ENCODE measurements at places on chromosomes 4 and X. TPM values are rescaled to one million over a fixed set of nuclear protein-coding genes. Genes with fewer than 3 reads are reported as not detected.

DNA sequence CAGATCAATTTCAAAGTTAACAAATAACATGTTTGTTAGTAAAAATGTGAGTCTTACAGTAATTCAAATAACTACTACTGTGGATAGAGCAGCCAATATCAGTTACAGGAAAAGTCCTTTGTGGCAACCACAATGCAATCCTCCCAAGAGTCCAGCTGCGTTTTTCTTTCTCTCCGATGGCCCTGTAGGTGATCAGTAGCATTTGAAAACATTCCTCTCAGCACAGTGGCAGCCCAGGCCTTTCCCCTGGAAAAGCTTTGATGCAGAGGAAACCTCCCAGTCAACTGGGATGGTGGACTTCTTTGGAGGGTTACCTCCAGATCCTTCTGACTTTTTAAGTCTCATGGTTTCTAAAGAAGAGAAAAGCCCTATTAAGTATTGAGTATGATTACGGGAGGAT lies 18.0 kb upstream of the PDZD4 start:
- DNase-seq: no peak

DNA sequence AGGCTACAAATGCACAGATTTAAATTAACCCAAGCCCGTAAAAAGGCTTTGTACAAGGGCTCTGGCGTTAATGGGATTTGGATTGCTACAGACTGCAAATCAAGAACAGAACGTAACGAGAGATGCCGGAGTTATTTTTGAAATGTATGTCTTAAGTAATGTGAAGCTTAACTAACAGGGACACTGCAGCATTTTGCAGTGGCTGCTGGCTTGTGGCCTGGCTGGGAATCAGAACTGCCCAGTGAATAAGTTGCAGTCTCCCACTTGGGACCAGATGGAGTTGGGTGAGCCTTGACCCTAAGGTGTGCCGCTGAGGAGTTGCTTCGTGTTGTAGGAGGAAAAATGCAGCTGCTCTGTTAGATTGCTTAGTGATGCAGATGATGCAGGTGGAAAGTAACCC lies 318.4 kb downstream of the DHX15 start:
- DNase-seq: no peak

GRCh38 chr4:43547561-43547960 lies 655.0 kb downstream of the GRXCR1 start:
- no peak for DNase-seq

- DNase-seq: no peak
These were observed 33.3 kb upstream of the GALNT7 start for GRCh38 chr4:173135241-173135847.

DNA sequence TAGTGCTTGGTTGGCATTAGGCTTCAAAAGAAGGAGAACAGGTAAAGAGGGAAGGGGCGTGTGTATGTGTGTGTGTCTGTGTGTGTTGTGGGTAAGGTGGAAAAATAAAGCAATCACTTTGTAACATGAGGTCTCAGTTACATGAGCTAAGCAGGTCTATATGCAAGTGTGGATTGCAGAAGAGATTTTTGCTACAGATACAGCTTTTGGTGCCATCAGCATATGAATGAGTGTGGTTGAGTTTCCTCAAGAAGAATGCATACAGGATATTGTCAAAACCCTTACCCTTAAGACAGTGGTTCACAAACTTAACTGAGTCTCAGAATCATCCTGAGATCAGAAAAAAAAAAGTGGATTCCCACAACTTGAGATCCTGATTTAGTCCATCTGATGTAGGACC lies 220.5 kb upstream of the HTR2C start:
- DNase-seq: no peak

The TLL1 gene
- total RNA-seq: 12.0 TPM

The IL21 gene
- not detected for total RNA-seq

The CT55 gene
- not detected for total RNA-seq

DNA sequence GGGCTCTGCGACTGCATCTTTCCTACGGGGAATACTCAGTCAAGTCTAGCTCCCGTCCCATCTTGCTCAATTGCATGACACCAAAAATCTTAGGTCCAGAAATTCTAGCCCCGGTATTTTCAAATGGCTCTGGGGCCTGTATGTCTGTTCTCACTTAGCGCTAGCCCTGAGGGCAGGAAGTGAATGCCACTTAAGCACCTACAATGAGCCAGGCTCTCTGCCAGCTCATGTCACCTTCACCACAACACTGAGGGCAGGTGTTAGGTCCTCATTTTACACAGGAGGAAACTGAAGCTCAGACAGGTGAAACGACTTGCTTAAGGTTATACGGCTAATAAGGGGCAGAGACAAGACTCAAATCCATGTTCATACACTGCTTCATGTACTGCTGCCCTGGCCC lies 282.8 kb downstream of the PPP1R2C start:
- no peak for DNase-seq

- no peak for DNase-seq
These were observed 205.4 kb downstream of the SHROOM3 start for GRCh38 chr4:76640353-76640910.

DNA sequence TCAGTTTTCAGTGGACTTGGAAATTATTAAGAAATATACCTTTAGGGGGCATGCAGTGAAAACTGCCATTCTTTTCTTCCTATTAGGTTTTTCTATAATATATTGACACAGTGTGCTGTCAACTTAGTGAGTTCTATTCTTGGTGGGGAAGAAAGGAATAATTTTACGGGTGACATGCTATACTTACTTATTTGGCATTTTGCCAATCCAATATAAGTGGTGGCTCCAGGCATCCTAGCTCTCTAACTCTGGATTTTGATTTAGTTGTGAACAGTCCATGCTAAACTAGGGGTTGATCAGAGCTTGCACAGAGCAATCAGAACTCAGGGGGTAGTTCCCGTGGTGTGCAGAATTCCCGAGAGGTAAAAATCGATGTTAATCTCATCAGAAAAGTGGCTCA lies 277.7 kb upstream of the FTHL17 start:
- DNase-seq: no peak

GRCh38 chr4:187166886-187167512 lies 443.3 kb upstream of the FAT1 start:
- DNase-seq: no peak

The CXCL11 gene
- not detected for total RNA-seq

The CFAP47 gene
- 0.59 TPM for total RNA-seq

The CT45A10 gene
- not detected for total RNA-seq

DNA sequence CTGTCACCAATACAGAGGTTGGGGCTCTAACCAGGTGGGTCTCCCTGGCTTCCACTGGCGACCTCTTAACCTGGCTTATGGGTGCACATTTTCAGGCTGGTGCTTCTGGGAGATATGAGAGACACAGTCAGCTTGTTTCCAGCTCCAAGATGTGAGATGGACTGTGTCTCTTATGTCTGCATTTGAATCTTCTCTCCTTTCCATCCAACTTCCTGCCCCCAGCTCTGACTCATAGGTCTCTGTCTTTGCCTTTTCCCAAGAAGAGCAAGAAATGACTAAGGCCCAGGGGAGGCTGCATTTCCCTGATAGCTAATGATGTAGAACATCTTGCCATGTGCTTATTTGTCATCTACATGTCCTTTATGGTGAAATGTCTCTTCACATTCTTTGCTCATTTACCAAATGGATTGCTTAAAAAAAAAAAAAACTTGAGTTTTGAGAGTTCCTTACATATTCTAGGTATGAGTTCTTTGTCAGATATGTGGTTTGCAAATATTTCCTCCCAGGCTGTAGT lies 3.2 kb upstream of the UXT start:
- DNase-seq: no peak

- no peak for DNase-seq
These were observed 14.7 kb downstream of the FGFRL1 start for GRCh38 chr4:1026115-1026514.

The TKTL2 gene
- not detected for total RNA-seq

DNA sequence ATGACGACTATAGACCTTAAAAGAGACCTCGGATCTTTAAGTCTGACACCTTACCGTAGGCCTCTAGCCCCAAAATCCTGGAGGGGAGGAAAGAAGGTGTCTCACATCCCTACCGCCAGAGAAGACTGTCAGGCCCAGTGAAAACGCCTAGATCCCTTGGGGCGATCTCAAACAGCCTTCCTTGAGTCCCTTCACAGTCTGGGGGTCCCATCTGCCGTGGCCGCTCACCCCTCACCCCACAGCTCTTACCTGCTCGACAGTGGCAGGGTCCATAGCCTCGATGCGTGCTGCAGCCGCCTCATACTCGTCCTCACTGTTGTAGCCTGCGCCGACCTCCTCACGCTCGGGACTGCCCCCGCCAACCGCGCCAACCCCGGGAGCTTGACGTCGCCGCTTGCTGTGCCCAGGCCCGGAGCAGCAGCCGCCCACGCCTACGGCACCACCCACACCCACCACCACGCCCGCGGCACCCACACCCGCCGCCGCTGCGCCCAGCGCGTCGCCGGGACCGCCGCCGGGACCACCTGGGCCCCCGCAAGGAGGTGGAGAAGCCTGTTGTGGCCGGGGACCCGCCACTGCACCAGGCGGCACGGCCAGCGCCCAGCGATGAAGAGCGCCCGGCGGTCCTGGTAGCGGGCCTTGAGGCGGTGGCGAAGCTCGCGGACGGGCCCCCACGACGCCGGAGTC lies 536 bp downstream of the OTUD5 start:
- no peak for DNase-seq

DNA sequence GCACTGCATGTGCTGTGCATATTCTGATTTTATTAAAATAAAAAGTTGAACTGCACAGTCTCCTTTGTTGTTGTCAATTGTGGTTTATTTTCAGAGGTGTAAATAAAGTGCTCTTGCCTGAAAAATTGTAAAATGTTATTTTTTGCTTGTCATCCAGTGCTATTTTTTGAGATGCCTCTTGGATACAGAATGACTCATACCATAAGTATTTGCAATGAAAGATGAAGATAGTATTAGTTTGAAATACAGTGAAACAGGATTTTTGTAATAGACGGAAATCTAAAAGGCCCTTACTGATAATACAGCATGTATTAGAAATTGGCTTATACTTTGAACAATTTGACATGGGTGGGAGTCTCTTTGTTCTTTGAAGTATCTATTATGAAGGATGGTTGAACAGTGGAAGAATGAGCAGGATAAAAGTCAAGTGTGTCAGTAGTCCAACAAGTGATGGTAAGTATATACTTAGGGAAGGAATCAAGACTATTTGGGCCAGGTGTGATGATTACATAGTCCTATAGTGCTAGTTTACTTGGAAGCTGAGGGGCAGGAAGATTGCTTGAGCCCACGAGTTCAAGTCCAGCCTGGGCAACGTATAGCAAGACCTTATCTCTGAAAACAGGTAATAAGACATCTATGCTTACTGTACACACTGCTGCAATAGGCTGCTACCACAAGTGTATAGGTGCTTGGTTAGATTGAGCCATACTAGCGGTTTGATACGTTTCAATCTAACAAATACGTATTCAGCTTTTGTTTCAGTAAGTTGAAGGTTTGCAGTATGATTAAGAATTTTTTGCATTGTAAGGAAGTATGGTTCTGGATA lies 16.4 kb downstream of the DDX3X start:
- DNase-seq: no peak

- DNase-seq: no peak
These were observed 47.2 kb upstream of the TMEM33 start for GRCh38 chr4:41887821-41888686.

The HMX1 gene
- total RNA-seq: not detected

DNA sequence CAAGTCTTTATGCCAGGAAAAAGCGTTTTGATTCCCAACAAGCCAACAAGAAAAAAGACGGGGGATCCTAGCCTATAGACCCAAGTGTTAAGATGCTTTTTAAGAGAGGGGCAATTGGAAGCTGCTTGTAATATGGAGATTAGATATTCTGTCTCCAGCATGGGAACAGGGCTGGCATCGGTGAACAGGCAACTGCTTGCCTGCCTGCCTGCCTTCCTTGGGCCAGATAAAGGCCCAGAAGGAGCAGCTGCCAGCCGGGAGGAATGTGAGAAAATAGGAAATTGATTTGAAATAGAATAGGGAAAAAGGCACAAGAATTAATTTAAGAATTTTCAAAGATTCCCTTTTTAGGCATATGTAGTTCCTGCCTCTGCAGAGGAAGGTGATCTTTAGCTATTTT lies 192.2 kb downstream of the TENM3 start:
- DNase-seq: no peak

The PTPN13 gene
- total RNA-seq: 79.2 TPM

DNA sequence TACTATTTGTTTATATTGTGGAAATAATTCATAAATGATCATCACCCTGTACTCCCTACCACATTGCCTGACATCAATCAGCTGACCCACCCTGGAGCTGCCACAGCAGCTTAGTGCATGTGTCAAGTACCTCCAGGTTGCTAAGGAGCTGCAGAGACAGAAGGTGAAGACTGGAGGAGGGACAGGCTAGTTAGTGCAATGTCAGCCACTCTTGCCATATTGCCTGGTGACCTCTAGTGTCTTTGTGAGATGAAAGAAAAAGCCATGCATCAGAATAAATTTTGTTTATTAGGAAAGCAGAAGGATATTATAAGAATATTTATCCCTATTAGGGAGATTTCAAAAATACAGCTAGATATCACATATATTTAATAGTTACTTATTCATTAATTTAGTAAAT lies 243.9 kb upstream of the FAT4 start:
- DNase-seq: no peak

DNA sequence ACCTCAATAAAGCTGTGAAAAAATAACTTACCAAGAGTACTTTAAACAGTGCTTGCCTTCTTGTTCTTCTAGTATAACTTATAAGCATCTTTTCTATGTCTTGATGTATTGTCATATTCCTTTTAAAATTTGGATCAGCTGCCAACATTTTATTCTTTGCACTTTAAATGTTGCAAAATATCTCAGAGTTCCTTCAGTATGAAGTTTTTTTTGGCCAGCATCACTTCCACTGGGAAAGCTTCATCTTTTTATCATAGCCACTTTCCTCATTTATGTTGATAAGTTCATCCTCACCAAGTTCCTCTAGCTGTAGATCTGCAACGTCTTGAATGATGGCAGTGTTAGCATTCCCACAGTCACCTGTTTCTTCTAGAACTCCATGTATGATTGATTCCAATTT lies 24.2 kb downstream of the CXorf58 start:
- no peak for DNase-seq

- DNase-seq: no peak
These were observed 111.0 kb downstream of the PGRMC2 start for GRCh38 chr4:128176643-128177042.

The ZXDB gene
- 12.5 TPM for total RNA-seq

DNA sequence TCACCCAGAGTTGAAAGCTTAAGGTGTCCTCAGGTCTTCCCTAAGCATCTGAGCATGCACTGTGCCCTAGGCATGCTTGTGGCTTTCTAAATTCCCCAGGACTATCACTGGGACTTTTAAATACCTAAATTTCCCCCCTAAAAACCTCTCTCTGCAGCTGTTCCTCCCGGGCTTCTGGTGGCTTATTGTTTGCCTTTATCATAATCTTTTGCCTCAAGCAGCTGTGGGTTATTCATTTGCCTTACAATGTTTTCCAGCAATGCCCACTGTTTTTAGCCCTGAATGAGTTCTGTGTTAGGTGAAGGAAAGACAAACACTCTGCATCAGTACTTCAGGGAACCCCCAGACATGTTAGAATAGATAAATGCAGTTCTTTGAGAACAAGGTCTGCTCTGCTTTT lies 455.0 kb downstream of the ZIC3 start:
- DNase-seq: no peak

DNA sequence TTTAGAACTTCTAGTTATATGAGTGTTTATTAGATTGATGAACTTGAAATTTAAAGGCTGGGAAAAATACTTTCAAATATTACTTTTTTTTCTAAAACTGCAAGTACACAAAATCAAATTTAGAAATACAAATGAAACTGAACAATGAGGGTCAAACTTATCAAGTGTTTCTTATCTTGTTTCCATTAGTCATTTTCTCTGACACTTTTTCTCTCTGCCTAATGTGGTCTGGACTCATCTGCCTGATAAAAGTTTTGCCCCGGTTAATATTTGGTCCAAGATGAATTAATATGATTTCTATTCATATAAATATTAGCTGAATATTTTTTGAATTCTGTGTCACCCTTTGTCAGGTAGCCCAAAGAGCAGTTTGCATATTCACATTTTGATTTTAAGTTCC lies 8.7 kb upstream of the HPGDS start:
- DNase-seq: no peak
